ENCODE measurements at places on chromosomes 13 and 19. TPM values are rescaled to one million over a fixed set of nuclear protein-coding genes. Genes with fewer than 3 reads are reported as not detected.
A peak's percentile ranks its signal among the peaks of the same experiment; 100 is the strongest.

GRCh38 chr19:5563935-5564612 is 3.7 kb downstream of the TINCR start:
- peak; percentile 10 for DNase-seq

DNA sequence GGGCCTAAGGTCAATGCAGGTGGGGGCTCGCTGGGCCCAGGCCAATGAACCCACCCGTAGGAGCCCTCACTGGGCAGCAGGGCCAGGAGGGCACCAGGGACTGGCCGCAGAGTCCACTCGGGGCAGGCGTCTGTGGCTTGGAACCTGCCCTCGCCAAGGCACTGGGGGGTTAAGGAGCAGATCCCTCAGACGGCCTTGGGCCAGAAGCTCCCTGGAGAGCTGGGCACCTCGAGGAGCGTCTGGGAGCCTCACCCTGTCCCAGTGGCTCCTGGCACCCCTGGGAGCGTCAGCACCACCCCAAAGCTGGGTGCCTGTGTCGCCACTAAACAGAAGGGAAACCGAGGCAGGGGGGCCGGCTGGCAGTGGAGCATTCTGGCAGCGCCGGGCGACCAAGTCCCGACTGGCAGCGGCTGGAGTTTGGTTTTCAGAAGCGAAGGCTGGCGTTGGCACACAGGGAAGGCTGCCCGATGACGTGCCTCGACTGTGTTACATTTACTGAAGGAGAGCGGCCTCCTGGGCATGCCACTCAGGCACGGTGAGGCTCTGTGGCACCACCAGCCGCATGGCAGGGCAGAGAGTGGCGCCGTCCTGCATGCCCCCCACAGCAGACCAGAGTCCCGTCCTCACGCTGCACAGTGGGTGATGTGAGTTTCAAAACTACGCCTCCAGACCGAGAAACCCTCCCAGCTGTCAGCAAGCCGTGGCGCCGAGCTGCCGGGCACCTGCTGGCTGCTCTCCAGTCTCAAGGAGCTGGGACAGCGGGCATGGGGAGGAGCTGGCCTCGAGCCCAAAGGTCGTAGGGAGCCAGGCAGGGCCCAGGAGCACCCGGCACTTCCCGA is 9.2 kb upstream of the MEX3D start:
- DNase-seq: no peak

GRCh38 chr13:25001476-25002206 is 94.3 kb upstream of the PABPC3 start:
- DNase-seq: no peak

C19orf33 gene
- total RNA-seq: not detected

KIR3DL1 gene
- total RNA-seq: not detected

- DNase-seq: no peak
These were observed 402.3 kb downstream of the DACH1 start for GRCh38 chr13:71464686-71465085.
